ENCODE measurements at places on chromosomes 5 and 9.

GRCh38 chr9:87844506-87844905 lies 38.2 kb upstream of the SPATA31E1 start:
- no peak for DNase-seq

GRCh38 chr5:32767948-32768467 lies 56.9 kb downstream of the NPR3 start:
- DNase-seq: no peak

- DNase-seq: no peak
Observed at GRCh38 chr5:112411903-112412302, 7.2 kb downstream of the EPB41L4A start.

- DNase-seq: no peak
Observed at GRCh38 chr5:170753311-170753710, 30.2 kb upstream of the GABRP start.

- no peak for DNase-seq
Observed at GRCh38 chr5:35461530-35461929, 156.1 kb upstream of the SPEF2 start.

- no peak for DNase-seq
Observed at GRCh38 chr5:172911976-172912375, 47.2 kb upstream of the RPL26L1 start.

DNA sequence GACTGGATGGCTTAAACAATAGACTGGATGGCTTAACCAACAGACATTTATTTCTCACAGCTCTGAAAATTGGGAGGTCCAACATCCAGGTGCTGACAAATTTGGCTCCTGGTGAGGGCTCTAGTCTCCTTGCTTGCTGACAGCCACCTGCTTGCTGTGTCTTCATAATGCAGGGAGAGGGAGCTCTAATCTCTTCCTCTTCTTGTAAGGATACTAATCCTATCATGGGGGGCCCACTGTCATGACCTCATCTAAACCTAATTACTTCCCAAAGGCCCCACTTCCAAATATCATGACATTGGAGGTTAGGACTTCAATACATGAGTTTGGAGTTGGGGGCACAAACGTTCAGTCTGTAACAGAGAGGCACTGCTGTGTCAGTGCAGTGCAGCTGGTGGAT lies 26.4 kb downstream of the FOXD1 start:
- DNase-seq: no peak

DNA sequence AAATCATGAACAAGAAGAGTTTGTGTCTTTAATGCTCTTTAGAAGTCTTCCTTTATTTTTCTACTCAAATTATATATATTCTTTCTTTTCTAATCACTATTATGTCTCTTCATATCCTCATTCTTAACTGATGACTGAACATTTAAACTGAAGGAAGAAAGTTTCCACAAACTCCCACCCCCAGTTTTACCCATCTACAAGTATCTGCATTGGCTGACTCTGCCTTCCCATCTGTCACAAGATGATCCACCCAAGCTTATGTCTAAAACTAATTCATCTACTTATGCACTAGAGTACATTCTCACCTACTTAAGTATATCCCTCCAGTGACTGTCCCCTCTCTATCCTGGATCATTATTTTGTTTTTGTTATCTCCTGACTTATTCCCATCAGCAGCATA lies 344.5 kb downstream of the PRR16 start:
- no peak for DNase-seq

DNA sequence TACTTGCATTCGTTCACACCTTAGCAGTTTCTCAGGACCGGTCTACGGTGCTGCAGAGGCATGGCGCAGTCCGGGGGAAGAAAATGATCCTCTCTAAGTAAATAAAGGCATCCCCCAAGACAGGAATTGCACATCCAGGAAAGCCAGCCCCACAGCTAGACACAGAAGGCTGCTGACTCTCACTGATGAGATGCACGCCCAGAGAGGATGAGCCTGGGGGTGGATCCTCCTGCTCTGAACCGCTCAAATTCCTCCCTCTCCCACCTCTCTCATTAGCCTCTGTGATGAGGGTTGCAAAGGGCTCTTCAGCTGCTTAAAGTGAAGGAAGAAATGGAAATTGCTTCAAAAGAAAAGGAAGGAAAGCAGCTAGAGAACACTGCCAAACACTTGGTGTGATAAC lies 132.4 kb downstream of the TTLL11 start:
- no peak for DNase-seq

DNA sequence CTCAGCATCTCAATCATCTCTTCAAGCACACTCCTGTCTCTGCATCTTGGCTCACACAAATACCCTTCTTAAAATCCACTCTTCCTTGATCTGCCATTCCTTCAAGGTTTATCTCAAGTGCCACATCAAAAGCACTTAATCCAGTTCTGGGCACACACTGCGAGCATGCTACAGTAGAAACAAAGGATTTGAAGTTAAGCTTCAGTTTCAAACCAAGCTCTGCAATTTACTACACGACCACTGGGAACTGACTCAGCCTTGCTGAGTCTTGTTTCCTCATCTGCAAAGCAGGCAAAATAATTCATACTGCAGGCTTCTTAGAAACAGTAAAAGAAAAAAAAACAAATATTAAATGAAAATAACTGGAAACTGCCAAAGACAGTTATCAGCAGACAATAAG lies 50.5 kb upstream of the CTNNAL1 start:
- DNase-seq: no peak

DNA sequence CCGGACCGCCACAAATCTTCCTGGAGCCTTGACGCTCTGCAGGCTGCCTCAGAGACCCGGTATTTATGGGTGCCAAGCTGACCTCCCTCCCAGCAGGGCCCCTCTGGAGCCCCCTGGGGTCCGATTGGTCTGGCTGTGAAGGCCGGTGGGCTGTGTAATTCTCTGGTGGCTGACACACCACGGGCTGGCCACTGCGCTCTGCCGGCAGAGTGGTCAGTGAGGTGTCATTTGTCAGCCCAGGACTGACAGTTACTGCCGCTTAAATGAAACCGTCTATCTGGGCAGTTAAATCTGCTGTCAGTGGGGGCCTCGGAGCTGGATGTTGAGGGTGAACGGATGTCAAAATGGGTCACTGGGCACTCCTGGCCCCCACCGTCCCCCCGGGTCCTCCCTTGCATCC lies 10.7 kb downstream of the NR5A1 start:
- no peak for DNase-seq

DNA sequence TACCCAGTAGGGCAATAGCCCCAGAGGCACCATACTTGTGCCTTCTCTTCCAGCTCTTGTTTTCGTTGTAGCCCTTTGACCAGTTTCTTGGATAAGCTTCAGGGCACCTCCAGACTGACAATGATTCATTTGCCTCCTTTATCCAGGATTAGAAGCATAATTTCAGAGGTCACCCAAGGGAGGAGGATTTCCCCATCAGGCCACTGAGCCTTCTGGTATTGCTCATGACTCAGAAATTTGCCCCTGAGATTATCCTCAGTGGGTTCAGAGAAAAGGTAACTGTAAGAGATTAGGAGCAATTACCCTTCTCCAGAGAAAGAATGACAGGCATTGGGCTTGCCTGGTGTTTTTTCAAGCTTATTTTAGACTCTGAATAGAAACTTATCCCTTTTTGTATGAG lies 147.9 kb downstream of the MSX2 start:
- no peak for DNase-seq

- DNase-seq: no peak
Observed at GRCh38 chr9:115759426-115759825, 394.2 kb upstream of the PAPPA start.

- peak; percentile 65 for DNase-seq
Observed at GRCh38 chr5:72234265-72234700, 85.8 kb downstream of the MRPS27 start.

- DNase-seq: no peak
Observed at GRCh38 chr5:32679218-32679617, 31.9 kb upstream of the NPR3 start.

DNA sequence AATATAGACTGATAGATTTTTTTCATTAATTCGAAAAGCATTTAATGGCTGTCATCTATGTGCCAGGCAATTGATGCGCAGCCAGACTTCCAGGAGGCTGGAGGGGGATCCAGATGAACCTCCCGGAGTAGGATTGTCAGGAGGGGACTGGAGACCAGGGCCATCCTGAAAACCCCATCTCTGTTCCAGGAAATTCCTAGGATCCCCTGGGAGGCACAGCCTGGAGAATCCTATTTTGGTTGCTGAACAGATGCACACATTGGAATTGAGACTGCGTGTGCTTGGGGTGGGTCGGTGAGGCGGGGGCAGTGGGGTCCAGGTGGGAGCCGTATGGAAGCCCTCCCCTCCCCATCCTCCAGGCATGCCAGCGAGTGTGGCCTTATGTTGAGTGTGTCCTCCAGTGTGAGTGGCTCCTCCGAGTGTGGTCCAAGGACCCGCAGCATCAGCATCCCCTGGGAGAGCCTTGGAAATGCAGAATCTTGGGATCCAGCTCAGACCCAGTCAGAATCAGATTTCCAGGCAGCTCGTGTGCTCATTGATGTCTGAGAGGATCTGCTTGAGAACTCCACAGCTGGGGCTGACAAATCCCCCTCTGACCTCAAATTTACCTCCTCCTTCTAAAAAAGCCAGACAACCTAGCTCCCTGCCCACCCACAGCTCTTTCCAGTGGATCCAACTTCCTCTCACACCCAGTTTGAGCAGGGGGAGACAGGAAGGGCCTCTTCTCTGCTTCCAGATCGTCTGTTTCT lies 38.7 kb downstream of the ROPN1L start:
- no peak for DNase-seq

- DNase-seq: no peak
Observed at GRCh38 chr9:5633243-5633642, 4.3 kb downstream of the RIC1 start.

- no peak for DNase-seq
Observed at GRCh38 chr9:31683116-31683515, 701.3 kb upstream of the ACO1 start.

- no peak for DNase-seq
Observed at GRCh38 chr9:4030751-4031150, 269.1 kb downstream of the GLIS3 start.

GRCh38 chr5:133367984-133368383 lies 244.4 kb downstream of the FSTL4 start:
- no peak for DNase-seq

DNA sequence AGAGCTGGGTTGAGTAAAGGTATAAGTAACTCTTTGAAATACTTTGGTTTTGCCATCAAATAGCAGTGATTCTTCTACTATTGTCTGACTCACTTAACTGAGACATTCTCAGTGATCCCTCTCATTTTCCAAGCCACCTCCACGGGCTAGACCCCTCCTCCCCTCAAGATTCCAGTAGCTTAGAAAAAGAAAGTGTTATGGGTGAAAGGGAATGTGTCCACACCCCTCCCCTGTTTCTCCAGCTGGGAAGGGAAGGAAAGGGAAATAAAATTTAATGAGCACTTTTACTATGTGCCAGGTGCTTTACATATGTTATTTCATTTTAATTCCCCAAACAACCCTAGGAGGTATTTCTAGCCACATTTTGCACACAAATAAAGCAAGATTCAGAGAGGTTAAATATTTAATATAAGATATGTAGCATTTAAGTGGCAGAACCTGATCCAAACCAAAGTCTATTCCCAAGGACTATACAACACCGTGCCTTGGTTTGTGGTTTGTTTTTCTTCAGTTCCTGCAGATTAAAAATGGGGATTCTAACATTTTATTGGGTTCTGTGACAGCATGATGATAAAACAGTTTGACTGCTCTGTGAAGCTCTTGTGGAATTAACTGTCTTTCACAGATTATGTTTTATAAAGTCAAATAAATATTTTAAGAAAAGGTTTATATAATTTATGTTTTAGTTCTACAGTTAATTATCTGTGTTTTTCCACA lies 135.9 kb downstream of the ZSWIM6 start:
- no peak for DNase-seq

GRCh38 chr5:114678778-114679177 lies 316.9 kb downstream of the KCNN2 start:
- DNase-seq: no peak

- no peak for DNase-seq
Observed at GRCh38 chr5:148107608-148108007, 43.8 kb downstream of the SPINK5 start.

GRCh38 chr5:103427326-103427725 lies 135.3 kb downstream of the NUDT12 start:
- DNase-seq: no peak

DNA sequence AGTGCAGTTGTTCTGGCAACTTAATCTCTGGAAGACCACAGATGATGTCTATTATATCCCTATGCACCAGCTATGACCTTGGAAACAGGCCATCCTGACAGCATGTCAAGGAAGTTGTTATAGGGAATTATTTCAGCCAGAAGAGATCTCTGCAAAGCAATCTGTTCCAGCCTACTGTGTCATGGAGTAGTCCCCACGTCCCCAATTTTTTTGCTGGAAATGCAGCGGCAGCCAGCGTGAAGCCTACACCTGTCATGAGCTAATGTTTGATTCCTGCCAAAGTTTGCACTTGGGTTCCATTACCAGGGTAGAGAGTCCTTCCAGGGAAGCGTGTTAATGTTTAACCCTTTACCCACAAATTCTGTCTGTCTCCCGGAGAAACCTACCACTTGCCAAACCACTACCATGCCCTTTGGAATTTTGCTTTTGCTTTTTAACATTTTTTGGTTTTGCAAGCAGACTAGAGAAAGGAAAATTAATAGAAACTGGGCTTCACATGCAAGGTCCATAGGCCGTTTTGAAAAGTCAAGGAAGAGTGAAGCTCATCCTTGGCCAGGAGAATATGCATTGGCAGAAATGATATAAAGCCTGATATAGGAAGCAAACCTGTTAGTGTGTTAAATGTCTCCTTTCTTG lies 174.9 kb upstream of the SPRY4 start:
- no peak for DNase-seq

DNA sequence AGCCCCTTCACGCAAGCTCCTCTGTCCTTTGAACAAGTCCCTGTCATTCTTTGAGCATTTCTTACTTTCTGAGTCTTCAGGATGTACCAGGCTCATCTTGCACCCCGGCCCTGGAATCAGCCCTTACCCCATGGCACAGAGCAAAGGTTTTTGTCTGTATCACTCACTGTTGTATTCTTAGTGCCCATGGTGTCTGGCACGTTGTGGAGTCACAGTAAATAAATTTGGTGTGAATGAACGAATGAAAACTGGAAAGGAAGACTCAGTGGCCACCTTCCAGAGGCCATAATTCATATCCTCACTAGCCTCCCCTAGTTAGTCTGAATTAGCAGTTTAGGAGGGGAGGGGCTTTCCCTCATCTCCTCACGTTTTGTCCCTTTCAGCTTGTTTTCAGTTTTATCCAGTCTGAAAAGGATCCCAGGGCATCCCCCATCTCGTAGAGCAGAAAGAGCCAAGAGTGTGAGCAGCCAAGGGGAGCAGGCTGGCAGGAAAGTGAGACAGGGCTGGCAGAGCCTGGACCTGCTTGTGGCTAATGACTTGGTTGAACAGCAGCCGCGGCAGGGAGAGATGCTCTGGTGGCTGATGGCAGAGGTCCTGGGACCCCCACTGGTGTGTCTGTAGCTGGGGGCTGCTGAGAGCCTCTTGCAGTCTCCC lies 42.7 kb downstream of the ZNF618 start:
- no peak for DNase-seq

- DNase-seq: no peak
Observed at GRCh38 chr5:177496070-177496726, 1.2 kb downstream of the PDLIM7 start.
